ENCODE measurements at places on chromosomes 2 and 18.

DNA sequence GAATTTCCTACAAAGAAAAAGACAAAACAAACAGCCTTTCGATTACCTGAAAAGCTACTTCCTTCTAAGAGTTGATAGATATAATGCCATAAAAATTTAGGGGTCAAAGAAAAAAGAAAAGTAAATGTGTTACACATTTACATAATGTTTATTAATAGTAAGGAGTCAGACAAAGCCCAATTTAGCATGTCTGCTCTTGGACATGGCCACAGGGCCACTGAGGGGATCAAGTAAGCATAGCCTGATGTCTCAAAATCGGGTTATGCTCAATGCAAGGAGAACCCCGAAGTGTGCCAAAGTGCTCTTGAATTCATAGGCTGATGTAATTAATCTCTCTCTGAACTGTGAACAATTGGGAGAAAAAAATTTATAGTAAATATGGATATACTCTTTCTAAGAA lies 61.6 kb downstream of the RTN4 start:
- no peak for DNase-seq

- no peak for DNase-seq
Observed at GRCh38 chr2:120400551-120400950, 54.6 kb downstream of the INHBB start.

- no peak for DNase-seq
Observed at GRCh38 chr2:105518897-105519296, 120.0 kb upstream of the FHL2 start.

- DNase-seq: no peak
Observed at GRCh38 chr2:106932644-106933043, 46.7 kb upstream of the ST6GAL2 start.

DNA sequence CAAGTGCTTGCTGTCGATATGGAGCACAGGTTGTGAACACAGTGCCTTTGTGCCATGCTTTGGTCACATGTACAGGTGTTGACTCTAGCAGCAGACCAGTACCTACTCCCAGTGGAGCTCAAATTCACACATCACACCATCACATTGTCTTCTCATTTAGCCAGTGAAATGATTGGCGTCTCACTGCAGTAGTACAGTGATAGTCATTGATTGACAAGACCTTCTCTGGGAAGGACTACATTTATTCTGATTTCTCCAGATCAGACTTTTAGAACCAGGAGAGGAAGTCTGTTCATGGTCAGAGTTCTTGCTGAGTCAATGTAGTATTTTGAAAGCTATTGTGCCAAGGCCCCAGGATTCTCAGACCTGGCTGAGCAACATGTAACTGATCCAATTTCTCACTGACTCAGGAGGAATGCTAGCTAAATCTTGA lies 75.2 kb downstream of the FMNL2 start:
- no peak for DNase-seq

GRCh38 chr2:241951316-241951700 lies 81.8 kb downstream of the RTP5 start:
- no peak for DNase-seq

GRCh38 chr2:215946586-215946985 lies 66.8 kb downstream of the MREG start:
- DNase-seq: no peak

DNA sequence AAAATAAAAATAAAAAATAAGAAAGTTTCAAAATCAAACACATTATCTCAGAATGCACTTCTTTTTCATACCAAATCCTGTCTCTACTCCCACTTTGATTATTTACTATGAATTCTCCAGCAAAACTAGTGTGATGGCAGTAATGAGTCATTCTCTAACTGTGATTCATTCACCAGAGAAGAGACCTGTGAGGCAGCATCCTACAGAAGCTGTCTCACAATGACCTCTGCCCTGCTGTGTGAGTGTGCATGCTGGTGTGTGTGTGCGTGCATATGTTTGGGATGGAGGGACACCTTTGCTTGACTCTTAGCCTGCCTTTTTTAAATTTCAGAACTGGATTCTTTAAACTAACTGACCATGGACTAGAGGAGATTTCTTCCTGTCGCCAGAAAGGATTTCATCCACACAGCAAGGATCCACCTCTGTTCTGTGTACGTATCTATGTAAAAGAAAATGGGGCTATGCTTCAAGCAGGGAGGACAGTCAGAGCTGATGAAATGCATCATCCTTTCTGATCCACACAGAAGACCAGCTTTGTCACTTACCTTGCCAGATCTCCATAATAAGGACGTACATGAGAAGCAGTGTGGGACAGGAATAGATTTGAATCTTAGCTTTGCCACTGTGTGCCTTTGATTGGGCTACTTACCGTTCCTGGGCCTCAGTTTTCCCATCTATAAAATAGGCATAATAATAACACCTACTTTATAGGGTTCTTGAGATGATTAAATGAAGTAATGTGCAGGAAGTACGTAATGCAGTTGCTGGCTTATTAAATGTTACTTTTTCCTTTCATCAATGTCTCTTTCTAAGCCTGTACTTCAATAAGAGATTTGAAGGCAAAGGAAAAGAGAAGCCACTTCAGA lies 31.2 kb downstream of the STAMBP start:
- DNase-seq: no peak

GRCh38 chr18:29160170-29160569 lies 983.2 kb upstream of the CDH2 start:
- peak; percentile 91 for DNase-seq

- DNase-seq: no peak
Observed at GRCh38 chr2:110900191-110900590, 167.8 kb downstream of the ACOXL start.

GRCh38 chr2:224958462-224958857 lies 83.8 kb downstream of the DOCK10 start:
- DNase-seq: no peak

DNA sequence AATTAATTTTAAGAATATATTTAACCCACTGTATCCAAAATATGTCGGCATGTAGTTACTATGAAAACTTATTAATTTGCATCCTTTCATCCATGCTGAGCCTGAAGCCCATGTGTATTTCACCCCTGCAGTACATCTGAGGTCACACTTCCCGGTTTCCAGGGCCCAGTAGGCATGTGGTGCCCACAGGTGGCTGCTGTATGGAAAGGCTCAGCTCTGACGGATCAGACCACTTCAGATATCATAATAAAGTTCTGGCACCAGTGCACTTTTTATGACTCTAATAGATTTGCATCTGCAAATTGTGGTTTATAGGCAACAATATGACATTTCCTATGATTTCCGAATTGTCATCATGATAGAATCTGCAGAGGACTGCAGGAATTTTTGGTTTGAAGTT lies 22.5 kb downstream of the SH3RF3 start:
- DNase-seq: no peak

- DNase-seq: no peak
Observed at GRCh38 chr2:54629914-54630857, 93.3 kb upstream of the EML6 start.

- no peak for DNase-seq
Observed at GRCh38 chr18:22552254-22552653, 134.5 kb upstream of the CTAGE1 start.

- DNase-seq: no peak
Observed at GRCh38 chr2:191274413-191274815, 29.2 kb downstream of the MYO1B start.

GRCh38 chr2:120246546-120247300 lies 5.9 kb upstream of the RALB start:
- no peak for DNase-seq

GRCh38 chr2:120699292-120699691 lies 36.4 kb upstream of the GLI2 start:
- no peak for DNase-seq

DNA sequence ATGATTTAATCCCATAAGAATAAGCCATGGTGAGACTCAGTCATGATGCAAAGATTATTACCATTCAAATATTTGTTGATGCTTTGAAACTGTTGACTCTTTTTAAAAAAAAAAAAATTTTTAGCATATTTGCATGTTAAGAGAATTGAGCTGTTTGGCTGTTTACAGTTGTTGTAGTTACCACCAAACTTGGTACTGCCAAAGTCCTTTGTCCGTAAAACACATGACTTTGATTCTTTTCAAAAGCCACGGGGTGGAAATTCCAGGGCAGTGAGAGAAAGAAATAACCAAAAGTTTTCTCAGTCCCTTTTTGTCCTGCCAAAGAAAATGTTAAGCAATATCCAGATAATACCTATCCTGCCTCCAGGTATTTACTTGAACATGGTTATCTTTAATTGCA lies 474.8 kb downstream of the METTL4 start:
- DNase-seq: no peak

DNA sequence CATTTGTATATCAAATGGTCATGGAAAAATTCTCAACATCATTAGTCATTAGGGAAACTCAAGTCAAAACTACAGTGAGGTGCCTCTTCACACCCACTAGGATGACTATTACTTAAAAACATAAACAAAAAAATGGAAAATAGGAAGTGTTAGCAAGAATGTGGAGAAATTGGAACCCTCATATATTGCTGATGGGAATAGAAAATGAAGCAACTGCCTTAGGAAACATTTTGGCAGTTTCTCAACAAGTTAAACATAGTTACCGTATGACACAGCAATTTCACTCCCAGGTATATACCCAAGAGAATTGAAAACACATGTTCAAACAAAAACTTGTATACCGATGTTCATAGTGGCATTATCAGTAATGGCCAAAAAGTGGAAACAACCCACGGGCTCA lies 18.1 kb upstream of the CYP26B1 start:
- no peak for DNase-seq

- no peak for DNase-seq
Observed at GRCh38 chr2:189265696-189266320, 86.2 kb upstream of the COL5A2 start.

DNA sequence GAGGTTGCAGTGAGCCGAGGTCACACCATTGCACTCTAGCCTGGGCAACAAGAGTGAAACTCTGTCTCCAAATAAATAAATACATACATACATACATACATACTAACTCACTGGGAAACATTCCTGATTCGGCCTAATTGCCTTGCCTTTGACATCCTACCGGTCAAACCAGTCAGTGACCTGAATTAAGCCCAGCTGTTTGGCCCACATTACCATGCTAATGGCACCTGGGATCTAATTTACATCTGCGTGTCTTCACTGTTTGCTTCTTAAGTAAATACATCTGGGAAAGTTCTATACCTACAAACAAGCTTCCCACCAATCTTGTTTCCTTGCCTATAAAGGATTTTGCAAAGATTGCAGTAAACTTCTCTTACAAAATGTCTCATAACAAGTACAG lies 230.2 kb upstream of the ZC3H15 start:
- no peak for DNase-seq

GRCh38 chr18:59437851-59438569 lies 78.9 kb upstream of the LMAN1 start:
- no peak for DNase-seq

- DNase-seq: no peak
Observed at GRCh38 chr2:105085525-105085924, 47.7 kb downstream of the MRPS9 start.

DNA sequence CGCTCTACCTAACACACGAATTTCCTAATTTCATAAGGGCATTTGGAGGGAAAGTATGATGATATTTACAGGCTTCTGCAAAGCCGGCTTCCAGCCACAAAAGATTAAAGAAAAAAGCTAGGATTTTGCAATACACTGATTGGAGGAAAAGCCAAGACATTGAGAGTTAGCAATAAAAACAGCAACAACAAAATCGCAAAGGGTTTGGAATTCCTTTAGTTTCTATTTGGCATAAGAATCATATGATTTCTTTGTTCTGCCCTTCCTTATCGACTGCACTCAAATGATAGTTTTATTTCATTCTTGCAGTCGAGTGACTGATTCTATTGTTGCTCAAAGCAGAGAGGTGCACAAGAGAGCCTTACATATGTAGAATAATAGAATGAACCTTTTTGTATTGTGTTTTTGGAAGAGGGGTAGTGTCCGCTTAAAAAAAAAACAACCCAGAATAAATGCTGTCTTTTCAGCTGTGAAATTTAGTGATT lies 3.9 kb upstream of the ZNF532 start:
- DNase-seq: no peak

GRCh38 chr2:38154395-38154794 lies 78.4 kb upstream of the CYP1B1 start:
- DNase-seq: no peak

DNA sequence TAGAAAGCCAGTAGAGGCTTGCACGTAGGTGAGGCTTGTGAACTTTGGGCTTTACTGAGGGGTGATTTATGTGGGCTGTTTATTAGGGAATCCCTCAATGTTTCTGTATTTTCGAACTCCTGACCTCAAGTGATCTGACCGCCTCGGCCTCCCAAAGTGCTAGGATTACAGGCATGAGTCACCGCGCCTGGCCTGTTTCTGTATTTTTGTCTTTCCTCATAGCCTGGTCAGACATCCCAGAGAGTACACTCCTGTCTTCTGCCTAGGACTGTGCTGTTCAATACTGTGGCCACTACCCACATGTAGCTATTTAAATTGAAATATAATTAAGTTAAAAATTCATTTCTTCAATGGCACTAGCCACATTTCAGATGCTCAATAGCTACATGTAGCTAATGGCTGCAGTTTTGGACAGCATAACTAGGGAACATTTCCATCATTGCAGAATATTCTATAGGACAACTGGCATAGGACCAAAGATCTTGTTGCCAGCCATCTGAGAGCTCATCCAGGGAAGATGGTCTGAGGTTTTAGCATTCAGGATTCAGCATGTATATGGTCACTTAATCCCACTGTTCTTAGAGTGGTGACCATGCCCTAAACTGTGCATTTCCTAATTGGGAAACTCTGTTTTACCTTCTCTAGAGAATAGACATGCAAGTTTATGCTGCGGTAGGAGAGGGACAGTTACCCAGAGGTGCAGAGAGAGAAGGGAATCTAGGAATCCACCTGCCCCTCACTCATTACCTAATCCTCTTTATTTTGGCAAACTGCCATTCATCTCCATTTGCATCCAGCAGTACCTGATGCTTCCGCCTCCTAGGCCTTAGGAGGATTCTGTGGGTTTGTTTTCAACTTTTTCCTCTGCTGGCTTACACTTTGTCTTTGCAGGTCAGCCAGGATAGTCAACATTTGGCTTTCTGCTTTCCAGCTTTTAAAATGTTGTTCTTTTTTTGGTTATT lies 64.4 kb downstream of the LCLAT1 start:
- peak; percentile 83 for DNase-seq

DNA sequence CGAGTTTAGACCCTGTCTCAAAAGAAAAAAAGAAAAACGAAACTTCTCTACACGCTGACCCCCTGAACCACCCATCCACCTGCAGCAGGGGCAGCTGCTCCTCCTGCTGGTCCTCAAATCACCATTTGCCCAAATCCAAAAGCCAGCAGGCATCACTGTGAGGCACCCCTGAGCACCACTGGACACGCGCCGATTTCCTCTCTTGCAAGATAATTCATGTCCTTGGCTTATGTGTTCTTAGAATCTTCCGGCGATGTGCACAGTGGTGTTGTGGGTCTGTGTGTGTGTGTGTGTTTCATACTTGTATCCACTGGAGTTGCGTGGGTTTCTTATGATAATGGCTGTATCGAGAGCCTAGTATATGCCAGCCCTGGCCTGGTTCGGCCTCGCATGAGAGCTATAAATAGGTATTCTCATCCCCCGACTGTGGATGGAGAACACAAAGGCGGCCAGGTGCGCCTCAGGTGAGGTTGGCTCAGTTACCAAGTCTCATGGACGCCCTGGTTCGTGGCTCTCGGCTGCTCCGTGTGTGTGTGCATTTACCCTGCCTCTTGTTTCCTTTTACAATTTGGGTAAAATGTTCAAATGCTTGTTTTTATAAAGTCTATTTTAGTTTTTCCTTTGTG lies 235.5 kb downstream of the HDAC4 start:
- no peak for DNase-seq

- DNase-seq: no peak
Observed at GRCh38 chr2:206311026-206311425, 36.6 kb downstream of the ZDBF2 start.

All from NCI-H1105 (cell line).